ENCODE measurements at places on chromosomes 2 and 18.

DNA sequence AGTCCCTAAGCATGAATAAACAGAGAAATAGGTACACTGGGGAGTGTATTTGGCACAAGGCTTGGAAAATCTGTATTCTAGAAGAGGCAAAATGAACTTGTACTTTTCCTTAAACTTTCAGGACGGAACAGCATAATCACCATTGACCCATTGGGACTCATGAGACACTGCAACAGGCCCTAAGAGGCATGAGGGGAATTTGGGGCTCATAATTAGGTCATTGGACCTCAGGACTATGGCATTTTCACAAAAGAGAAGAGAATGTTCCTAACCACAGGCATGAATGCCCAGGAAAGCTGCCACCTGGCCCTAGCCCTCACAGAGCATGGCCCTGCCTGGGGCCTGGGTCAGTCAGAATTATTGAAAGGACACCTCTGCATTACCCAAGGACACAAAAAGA lies 67.9 kb upstream of the PIK3C3 start:
- no peak for DNase-seq

GRCh38 chr18:63339920-63340484 lies 20.4 kb upstream of the BCL2 start:
- DNase-seq, result no peak

- DNase-seq, result no peak
Measured at GRCh38 chr2:188811522-188811921, 162.7 kb upstream of the COL3A1 start.

GRCh38 chr18:31773774-31774476 lies 13.2 kb upstream of the SLC25A52 start:
- no peak for DNase-seq

DNA sequence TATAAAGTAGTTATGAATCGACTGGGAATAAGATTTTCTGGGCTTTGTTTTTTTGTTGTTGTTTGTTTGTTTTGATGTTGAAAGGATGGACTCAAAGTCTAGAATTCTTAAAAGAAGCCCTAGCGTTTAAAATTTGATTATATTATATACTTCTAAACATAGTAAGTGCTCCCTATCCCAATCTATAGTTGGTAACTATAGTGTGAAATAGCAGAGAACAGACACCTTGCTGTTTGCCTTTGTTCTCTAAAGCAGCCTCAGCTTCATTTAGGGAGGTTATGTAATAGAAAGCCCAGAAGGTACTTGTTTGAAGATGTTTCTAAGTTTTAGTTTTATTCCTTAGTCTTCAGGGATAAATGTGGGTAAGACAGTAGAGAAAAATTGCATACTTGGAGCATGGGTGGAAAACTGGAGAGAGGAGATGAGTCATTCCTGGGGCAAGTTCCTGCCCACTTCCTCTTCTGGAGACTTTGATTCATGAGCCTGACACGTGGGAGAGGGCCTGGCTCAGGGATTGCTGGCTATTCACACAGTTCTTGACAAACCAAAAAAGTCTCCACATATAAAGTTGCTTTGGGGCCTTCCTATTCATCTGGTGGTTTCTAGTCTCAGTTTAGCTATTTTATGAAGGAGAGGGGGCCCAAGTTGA lies 131.9 kb downstream of the MYO1B start:
- peak; percentile 70 for DNase-seq

- DNase-seq, result no peak
Measured at GRCh38 chr2:68074050-68074449, 11.2 kb upstream of the C1D start.

DNA sequence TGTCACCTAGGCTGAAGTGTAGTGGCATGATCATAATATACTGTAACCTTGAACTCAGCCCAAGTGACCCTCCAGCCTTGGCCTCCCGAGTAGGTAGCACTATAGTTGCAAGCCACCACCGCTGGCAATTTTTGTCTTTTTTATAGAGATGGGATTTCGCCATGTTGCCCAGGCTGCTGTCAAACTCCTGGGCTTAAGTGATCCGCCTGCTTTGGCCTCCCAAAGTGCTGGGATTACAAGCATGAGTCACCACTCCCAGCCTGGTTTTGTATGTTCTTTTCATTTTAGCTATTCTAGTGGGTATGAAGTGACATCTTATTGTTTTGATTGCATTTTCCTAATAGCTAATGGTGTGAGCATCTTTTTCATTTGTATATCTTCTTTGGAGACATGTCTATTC lies 11.3 kb upstream of the EXOC6B start:
- no peak for DNase-seq

DNA sequence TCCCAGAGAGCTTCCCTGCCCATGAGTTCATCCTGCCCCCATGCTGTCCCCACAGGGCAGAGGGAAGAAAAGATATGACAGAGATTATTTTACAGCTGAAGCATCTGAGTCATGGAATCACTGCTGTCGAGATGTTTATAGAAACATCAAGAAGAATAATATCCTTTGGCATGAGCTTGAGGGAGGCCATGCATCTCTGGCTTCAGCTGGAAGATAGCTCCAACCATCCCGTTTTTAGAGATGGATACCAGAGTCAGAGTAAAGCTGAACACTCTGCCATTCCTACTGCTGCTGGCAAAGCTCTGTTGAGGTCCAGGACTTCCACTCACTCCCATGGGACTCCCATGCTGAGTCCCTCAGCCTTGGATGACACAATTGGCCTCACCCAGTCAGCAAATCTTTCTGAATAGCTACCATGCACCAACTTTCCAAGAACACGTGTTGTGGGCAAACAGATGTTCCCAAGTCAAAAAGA lies 167.8 kb downstream of the TTC32 start:
- no peak for DNase-seq

DNA sequence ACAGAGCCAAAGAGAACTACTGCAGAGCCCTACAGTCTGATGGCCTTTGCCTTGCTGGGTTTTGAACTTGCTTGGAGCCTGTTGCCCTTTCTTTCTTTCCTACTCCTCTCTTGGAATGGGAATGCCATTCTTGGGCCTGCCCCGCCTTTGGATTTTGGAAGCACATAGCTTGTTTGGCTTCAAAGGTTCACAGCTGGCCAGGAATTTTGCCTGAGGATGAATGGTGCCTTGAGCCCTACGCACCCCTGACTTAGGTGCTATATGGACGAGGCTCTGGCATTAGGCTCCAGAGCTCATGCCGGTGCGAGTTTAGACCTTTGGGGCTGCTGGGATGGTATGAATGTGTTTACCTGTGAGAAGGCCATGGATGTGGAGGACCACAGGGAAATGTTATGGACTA lies 663.3 kb upstream of the HS6ST1 start:
- DNase-seq, result no peak

- DNase-seq, result no peak
Measured at GRCh38 chr2:111701266-111701665, 182.7 kb downstream of the ANAPC1 start.

- no peak for DNase-seq
Measured at GRCh38 chr18:58100154-58100553, 56.1 kb downstream of the NEDD4L start.
